ENCODE measurements at places on chromosomes 3 and 15.

GRCh38 chr3:180420016-180420415 is 181.9 kb upstream of the TTC14 start:
- no peak for DNase-seq

DNA sequence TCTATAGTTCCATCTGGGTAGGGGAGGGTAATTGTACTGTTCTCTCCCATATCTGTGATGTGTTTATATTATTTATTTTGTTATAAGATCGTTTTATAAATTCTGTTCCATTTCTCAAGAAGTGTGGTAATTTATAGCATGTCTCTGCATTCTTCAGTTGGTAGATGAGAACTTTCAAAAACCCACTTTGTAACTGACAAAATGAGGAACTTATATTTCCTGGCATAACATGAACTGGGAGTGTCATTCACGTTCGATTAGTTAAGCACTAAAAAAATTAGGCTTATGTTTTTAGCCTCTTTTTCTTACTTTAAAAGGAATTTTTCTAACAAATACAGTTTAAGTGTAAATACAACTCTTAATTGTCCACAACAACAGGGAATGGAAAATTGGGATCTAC is 230.8 kb downstream of the CGGBP1 start:
- no peak for DNase-seq

- no peak for DNase-seq
These were observed 79.2 kb downstream of the SEMA5B start for GRCh38 chr3:122948408-122948807.

GRCh38 chr3:27888562-27888961 is 166.4 kb upstream of the EOMES start:
- DNase-seq: no peak

DNA sequence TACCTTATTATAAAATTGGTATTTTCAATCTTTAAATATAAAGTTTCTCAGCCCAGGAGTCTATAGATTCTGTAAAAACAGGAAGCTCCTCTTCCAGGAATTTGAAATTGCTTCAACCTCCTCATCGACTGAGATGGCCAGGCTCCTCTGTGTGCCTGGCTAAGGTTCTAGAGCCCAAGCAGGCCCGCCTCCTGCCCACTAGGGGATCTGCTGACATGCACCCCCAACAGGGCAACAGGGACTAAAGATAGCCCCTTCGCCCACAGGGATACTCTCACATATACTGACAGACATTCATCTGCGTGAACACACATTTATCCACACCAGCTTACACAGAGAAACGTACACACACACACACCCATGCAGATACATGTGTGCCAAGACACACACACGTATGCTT is 183.1 kb upstream of the TLE3 start:
- DNase-seq: no peak

- DNase-seq: no peak
These were observed 298.9 kb upstream of the RORA start for GRCh38 chr15:61527836-61528580.

GRCh38 chr3:2765002-2765579 is 345.1 kb downstream of the IL5RA start:
- DNase-seq: no peak

DNA sequence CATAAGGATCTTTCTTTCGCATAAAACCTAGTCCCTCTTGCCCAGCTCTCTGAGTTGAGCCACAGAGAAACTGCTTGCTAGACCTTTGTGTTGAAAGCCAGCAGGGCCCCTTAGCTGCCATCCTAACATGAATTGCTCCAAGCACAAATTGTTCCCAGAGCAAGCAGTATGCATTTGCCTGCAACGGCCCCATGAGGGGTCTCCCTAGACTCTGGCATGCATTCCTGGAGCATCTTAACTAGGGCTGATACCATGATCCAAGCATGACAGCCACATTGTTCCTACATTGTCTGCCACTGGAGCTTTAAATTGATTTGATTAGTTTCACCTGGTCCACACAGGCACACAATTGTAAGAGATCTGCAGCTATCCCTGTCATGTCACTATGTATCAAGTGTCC is 428.1 kb downstream of the TAFA4 start:
- DNase-seq: no peak

GRCh38 chr15:50945725-50946124 is 37.2 kb downstream of the AP4E1 start:
- DNase-seq: no peak

GRCh38 chr3:38117163-38117716 is 19.7 kb downstream of the ACAA1 start:
- no peak for DNase-seq

GRCh38 chr3:115095236-115095635 is 51.9 kb downstream of the ZBTB20 start:
- DNase-seq: no peak

- no peak for DNase-seq
These were observed 146.9 kb upstream of the PTPRG start for GRCh38 chr3:61414456-61414855.

DNA sequence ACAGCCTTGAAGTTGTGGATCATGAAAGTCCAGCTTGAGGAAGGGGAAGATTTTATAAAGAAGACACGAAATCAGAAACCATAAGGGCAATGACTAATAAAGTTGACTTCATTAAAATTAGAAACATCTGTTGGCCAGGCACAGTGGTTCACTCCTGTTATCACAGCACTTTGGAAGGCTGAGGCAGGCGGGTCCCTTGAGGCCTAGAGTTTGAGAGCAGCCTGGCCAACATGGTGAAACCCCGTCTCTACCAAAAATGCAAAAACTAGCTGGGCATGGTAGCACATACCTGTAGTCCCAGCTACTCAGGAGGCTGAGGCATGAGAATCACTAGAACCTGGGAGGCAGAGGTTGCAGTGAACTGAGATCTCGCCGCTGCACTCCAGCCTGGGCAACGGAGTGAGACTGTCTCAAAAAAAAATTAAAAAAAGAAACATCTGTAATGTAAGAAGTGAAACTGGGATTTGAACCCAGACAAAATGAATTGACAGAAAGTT is 7.9 kb upstream of the UBXN7 start:
- no peak for DNase-seq

DNA sequence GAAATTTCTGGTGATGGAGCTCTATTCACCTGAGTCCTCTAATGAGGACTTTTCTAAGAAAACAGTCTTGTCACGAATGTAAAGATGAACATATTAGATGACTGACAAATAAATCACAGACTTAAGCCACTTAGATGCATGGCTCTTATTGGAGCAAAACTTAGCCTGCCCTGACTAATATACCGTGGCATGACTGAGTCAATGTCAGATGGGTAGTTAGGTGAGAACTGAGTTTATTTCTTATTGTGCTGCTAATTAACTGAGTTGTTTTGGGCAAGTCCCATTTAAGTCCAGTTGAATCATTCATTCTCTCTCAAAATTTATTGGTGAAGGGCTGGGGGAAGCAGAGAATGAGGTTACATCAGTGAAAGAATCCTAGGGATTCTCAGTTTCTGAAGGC is 459.8 kb downstream of the MCTP2 start:
- DNase-seq: no peak

- DNase-seq: peak; percentile 7
These were observed 178.3 kb downstream of the UACA start for GRCh38 chr15:70584838-70585706.

GRCh38 chr3:136022529-136023263 is 57.2 kb downstream of the PPP2R3A start:
- DNase-seq: no peak

DNA sequence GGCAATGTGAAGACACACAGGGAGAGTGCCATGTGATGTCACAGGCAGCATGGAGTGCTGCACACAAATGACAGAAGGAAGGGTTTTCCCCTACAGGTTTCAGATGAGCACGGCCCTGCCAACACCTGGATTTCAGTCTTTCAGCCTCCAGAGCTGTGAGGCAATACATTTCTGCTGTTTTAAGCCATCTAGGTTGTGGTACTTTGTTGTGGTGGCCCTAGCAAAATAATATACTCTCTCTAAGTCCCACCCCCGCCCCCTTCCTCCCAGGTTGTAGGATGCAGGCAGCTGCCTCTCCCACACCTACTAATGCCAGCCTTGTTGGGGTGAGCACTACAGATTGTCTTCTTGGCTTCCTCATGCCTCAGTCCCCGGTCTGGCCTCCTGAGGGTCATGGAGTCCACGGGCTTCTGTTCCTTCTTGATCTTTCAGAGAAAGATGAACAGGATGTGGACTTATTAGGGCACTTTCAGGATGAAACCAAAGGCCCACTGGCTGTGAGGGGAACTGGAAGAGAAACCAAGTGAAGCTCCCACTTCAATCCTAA is 180.0 kb downstream of the CD47 start:
- no peak for DNase-seq

DNA sequence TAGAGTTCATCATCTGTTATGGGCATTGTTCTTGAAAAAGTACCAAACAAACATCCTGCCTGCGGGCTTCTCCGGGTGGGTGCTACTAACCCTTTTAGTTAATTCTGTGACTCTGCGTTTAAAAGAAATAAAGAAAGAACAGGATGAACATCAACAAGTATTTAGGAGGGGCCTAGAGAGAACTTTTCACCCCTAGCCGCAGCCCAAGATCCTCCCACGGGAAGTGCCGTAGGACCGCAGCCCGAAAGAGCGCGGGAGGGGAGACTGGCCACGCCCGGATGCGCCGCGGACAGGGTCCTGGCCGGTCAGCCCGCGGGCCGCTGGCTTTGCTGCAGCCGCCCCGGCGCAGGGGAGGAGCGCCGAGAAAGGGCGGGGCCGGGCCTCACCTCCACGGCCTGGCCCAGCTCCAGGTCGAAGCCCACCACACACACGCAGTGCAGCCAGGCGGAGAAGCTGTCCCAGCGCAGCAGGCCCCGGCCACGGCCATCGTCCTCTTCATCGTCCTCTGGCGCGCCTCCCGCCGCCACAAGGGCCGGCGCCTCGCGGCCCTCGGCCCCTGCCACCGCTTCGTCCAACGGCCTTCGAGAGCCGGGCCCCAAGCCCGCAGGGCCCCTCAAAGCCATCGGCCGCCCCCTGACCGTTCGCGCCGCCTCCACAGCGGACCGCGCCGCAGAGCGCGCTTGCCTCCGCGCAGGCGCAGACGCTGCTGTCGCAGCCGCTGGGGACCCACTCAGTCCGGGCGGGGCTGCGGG is at the start of gene DENND6A:
TSS of gene DENND6A (minus strand) at position 682 of the 752 bp plus-strand sequence. CDS start at position 623, 59 bp downstream.
- DNase-seq: peak; percentile 93

DNA sequence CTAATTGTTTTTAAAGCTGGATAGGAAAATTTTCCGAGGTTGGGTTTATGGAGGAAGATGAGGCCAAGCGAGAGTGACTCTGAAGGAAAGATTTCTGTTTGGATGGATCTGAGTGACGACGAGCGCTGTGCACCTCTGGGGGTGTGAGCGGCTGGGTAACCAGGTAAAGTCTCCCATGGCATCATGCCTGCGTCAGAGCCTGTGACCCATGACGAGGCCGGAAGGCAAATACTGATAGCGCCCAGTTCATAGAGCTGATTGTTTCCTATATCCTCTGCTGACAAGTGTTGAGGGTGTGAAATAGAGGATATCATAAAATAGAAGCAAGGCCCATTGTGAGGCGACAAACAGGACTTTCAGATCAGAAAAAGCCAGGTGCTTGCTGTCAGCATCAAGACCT is 33.7 kb upstream of the MAGEF1 start:
- no peak for DNase-seq

- DNase-seq: no peak
These were observed 64.2 kb downstream of the ABTB1 start for GRCh38 chr3:127736801-127737539.

DNA sequence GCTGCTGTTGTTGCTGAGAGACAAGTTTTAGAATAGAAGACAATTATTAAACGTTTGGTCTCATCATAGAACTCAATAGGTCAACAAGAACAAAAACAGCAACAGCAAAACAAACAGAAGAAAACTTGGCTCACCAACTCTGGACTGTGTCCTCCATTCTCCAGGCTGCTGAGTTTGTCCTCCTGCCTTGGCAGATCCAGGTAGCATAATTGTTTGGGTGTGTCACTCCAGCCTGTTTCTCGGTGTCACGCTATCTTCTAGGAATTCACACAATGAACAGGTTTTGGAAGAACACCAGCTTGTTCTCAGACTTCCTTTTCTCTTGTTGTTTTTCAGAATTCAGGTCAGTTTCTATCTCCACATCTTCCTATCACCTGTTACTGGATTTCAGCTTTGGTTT is 34.7 kb downstream of the ARRDC4 start:
- no peak for DNase-seq

DNA sequence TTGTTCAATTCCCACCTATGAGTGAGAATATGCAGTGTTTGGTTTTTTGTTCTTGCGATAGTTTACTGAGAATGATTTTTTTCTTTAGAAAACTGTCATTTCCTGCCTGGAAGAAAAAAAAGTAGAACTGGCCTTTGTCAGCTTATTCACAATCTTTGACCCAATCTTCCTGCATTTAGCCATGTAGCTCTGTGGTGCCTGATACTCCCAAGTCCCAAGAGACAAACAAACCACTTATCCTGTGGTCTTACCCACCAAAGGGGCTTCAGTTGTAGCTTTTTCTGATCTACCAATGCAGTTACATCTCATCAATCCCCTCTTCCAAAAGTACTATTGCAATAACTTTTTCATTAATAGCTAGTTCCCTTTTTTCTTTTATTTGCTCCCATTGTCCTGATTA is 444.6 kb downstream of the GRM7 start:
- DNase-seq: no peak

DNA sequence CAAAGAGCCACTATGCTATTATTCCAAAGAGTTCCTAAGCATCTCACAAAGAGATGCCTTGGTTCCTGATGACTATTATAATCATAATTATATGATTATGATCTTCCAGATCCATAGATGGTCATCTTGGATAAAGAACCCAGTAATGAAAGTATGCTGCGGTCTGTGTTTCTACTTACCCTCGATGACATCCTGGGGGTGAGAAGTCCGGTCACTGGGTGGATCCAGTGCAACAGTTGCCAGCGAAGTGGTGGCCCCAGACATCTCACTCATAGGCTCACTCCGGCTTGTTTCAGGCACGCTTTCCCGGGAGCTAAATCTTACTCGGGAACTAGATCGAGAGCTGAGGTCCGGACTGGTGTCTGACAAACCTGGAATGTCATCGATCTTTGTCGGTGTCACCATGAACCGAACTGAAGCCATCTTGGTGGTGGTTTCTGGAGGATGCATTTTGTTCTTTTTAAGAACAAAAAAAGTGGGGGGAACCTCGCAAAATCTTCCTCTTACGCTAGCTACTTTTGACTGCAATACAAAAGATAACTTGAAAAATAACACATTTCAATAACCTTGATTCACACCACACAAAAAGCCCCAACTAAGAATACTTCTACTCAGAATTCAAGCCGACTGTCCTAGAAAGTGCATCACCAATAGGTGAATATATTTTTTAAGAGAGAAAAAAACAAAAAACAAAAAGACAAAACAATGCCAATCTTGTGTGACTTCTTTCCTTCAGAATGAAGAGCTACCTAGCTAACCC is 1.2 kb downstream of the SLC12A6 start:
- no peak for DNase-seq

GRCh38 chr3:81692766-81693165 is 68.7 kb downstream of the GBE1 start:
- DNase-seq: no peak
